Activated naive CD4-positive, alpha-beta T cell treated with Interleukin-2 at 50 U/mL for 16 hours (primary cell): ENCODE measurements at places on chromosomes 16 and 17.

DNA sequence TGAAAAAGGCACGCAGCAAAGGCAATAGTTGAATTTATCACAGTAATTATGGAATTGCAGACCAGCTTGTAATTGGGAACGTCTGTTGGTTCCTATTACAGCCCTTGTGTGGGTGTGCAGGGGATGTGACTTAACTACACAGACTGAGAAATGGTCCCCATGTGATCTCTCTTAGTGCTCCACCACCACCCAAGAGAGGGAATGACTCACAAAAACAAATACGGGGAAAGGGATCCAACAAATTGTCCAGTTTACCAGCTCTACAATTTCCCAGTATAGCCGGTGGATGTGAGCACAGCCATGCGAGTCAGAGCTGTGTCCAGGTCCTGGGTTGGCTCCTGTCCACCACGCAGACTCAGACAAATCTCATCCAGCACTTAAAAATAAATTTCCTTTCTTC is 337.9 kb downstream of the GRIN2A start:
- DNase-seq, result no peak

DNA sequence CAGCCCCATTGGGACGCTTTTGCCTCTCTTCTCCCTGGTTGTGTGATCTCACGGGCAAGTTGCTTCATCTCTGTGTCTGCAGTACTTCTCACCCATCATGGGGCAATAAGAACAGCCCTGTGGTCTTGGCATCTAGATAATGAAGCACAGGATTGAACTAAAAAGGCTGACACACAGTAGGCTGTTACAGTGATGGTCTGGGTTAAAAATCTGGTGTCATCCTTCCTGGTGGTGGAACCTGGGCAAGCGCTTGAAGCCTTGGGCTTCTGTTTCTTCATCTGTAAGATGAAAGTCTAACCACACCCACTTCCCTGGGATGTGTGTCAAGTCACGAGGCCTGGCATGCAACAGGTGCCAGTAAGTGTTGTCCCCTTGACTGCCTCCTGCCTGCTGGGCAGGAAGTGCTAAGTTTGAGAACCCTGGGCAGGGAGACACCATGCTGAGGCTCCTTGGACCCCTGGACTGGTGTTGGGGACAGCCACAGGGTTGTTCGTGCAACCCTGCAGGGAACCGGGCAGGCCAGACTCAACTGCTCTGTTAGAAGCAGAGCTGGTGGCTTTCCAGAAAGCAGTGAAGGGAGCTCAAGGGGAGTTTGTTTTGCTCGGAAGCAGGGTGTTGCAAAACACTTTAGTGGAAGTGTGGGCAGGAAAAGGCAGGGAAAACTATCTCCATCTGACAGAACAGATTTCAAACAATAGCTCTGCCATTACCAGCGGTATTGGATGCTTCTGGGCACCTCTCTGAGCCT is 5.9 kb upstream of the MAP2K3 start:
- DNase-seq, result peak; percentile 37

DNA sequence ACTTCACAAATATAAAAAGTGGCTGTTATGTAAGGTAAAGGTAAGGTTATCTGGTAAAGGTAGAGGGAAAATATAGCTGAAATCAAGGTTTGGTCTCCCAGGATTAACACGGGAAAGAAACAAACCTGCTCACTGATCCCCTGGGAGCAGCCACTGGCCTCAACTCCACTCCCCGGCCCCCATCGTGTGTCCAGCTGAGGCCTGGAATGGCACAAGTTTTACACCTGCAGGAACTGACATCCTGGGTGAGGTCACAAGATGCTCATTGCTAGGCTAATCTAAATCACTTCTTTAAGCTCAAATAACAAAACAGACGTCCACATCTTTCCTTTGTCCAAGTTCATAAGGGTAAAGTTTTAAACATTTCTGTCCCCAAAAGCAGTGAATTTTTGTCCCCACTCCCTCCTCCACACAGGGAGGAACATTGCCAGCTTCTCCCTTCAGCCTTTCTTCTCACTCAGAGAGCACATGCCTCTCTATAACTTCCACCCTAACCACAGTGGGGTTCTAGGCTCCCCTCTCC is 46.3 kb downstream of the ERN1 start:
- DNase-seq, result no peak

GRCh38 chr17:4417129-4417667 is 16.5 kb upstream of the SPNS3 start:
- DNase-seq, result no peak

DNA sequence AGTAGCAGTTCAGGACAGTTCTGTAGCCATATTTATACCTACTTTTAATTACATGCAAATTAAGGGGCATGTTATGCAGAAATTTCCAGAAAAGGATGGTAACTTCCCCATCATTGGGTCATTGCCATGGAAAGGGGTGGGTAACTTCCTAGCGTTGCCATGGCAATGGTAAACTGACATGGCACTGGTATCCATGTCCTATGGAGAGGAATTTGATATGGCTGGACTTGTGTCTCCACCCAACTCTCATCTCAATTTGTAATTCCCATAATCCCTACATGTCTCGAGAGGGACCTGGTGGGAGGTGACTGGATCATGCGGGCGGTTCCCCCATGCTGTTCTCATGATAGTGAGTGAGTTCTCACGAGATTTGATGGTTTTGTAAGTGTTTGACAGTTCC is 35.6 kb upstream of the CACNG4 start:
- DNase-seq, result no peak

- no peak for DNase-seq
Measured at GRCh38 chr17:9105068-9105868, 84.0 kb downstream of the NTN1 start.

DNA sequence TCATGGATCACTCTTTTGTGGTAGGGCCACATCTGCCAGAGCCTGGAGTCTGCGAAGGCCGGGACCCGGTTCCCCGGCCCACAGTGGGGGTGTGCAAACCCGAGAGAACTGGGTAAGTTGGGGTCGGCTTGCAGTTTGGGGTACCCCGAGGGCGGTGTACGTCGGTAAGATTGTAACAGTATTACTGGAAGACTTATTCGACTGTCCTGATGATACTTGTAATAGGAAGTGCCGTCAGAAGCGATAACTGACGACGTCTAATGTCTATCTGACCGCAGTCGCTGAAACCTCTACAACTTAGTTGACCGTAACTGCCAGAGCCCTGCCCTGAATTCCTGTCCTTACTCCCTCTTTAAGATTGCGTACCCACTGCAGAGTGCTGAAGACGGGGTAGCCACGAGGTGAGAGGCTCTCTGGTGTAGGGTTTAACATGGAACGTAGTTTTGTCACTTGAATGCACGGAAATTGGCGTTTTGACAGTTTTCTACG is 24.0 kb downstream of the TRPV2 start:
- peak; percentile 30 for DNase-seq

- DNase-seq, result no peak
Measured at GRCh38 chr17:77182205-77183172, 41.7 kb downstream of the SEC14L1 start.

- no peak for DNase-seq
Measured at GRCh38 chr17:64387545-64388171, 3.0 kb downstream of the PECAM1 start.

GRCh38 chr17:45397796-45398195 is 34.9 kb downstream of the ARHGAP27 start:
- DNase-seq, result no peak

DNA sequence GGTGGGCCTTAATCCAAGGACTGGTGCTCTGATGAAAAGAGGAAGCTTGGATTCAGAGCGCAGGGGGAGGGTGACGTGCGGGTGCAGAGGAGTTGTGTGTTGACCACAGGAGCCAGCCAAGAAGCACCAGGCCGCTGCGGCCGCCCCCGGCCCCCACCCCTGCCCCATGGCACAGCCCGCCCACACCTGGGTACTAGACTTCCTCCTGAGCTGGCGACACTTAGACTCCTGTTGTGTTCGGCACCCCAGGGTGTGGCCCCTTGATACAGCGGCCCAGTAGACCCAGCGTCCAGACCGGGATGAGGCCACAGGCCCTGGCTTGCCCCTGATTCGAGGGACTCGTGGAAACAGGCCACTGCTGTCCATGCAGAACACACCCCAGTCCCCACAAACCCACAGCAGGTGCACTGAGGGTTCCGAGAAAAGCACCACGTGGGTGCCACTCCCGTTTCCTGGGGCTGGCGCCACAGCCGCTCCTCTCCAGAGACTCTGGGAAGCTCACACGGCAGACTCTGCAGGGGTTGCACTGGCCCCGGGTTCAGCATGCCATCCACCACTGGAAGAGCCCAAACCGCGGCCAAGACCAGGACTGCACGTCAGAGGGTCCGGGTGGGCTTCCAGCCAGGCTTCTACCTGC is 5.7 kb upstream of the SNAI3 start:
- DNase-seq, result peak; percentile 32

DNA sequence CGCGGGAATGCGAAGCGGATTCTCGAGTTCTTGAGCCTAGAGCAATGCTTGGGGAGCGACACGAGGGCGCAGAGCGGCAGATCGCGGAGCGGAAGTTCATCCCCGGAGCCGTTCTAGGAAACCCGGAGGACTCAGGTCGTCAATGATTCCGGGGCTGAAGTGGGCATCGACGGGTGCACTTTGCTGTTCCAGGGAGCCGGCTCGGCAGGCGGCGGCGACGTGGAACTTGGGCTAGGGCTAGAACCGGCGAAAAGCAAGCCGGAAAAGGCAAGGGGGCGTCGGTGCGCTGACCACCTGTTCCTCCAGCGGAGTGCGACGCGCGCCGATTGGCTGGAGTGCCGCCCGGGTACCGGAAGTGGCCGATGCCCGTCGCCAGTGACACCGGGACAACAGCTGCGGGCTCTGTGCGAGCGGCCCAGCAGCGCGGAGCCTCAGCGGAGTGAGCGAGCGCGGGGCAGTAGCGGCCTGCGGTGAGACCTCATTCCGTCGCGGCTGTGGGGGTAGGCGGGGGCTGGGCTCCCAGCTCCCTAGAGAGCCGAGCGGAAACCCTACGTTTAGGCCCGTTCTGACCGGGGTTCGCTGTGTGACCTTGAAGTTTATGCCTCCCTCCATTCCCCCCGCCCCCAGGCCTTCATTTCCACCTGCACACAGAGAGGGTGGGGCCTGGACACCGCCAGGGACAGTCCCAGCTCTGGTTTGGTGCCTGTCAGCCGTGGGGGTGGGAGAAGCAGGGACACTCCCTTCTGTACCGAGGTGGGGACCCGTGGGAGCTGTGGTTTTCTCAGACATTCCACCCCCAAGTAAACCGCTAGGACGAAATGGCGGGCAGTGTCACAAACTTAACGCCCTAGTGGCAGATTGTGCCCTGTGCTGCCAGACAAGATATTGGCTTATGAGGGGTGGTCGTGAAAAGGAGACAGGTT is at the start of gene ZFP3:
Gene ZFP3 (plus strand): TSS at position 362 of the 923 bp plus-strand sequence. CDS start 13,038 bp downstream, outside the sequence.
- peak; percentile 79 for DNase-seq

DNA sequence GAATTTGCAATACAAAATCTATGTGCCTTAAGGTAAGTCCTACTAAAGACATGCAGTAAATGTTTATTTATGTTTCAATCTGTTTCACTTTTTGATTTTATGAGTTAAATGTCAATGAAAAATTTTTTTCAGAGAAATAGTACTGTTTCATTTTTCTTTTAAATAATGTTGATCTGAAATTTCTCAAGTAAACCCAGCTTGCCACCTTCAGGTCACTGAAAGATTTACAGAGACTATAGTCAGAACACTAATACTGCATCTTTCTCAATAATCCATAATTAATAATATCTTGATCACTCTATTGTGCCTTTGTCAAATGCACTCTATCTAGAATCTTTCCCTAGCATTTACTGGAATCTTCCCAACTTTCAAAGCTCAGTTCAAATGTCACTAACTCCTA is 6.5 kb upstream of the DHX40 start:
- DNase-seq, result no peak

DNA sequence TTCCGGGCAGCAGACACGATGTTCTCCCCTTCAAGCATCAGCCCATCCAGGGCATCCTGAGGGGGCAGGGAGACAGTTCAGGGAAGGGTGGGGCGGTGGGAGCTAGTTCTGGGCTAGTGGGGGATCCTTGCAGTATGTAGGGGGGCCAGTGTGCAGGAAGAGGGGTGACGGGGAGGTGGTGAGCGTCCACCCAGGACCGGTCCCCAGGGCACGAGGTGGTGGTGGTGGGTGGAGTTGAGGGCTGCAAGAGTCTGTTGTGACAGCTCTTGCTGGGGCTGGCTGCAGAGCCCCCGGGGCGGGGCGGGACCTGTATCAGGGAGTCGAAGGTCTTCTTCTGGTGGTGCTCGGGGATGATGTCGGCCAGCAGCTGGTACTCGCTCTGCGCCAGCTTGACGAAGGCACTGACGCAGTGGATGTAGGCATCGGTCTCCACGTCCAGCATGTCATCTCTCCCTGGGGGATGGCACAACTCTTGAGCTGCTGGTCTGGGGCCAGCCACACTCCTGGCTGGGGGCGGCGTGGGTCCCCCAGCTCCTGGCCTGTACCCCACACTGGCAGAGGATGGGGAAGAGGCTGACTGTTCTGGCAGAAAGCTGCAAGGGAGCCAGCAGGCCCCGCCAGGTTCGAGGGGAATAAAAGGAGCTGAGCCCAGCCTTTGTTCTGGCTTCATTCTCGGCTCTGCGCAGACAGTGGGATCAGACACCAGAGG is 10.0 kb downstream of the ZACN start:
- no peak for DNase-seq

DNA sequence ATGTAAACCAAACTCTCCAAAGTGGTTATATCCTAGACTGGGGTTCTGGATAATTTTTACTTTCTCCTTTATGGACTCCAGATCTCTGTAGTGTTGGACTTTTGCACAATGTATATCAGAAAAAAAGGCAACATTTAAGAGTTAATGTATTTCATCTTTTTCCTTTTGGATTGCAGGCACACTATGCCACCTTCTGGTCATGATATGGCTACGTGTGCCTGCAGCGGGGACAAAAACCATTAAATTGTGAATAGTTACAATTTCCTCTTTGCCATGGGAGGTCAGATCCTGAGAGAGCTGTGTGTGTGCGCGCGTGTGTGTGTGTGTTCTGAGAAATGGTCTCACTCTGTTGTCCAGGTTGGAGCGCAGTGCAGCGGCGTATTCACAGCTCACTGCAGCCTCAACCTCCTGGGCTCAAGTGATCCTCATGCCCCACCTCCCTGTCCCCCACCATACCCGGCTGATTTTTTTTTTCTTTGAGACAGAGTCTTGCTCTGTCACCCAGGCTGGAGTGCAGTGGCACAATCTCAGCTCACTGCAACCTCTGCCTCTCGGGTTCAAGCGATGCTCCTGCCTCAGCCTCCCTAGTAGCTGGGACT is 4.3 kb upstream of the SGF29 start:
- DNase-seq, result no peak
